Activated CD4-positive, alpha-beta memory T cell treated with anti-CD3 and anti-CD28 coated beads for 36 hours (primary cell): ENCODE measurements at places on chromosomes 4 and X.

DNA sequence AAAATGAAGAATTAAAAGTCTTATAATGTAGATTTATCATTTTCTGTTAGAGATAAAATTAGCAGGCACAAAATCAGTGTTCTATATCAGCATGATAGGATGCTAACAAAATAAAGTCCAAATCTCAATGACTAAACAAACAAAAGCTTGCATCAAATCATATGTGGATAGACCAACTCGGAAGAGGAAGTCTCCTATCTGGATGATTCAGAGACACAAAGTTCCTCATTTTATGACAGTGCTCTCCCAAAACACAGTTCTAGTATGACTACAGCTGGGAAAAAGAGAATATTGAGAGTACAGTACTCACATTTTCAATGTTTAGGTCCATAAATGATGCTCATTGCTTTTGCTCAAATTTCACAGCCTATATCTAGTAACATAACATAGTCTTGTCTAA is 376.1 kb upstream of the CTSO start:
- no peak for DNase-seq

DNA sequence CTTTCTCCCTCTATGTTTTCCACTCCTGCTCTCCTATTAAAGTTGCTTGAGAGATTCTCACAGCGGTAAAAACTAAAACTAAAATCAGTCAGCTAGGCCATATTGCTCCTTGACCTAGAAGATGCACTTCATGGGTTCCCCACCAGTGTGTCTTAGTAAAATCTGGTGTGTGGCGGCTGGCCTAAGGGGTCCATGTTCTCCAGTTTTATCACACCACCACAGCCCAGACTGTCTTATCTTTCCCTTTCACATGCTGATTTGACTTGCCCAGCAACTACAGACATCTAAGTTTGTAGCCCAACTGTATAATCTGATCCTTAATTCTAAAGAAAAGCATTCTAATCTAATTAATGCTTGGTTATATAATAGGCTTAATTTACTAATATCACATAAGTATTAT is 68.0 kb downstream of the ATP8A1 start:
- no peak for DNase-seq

DNA sequence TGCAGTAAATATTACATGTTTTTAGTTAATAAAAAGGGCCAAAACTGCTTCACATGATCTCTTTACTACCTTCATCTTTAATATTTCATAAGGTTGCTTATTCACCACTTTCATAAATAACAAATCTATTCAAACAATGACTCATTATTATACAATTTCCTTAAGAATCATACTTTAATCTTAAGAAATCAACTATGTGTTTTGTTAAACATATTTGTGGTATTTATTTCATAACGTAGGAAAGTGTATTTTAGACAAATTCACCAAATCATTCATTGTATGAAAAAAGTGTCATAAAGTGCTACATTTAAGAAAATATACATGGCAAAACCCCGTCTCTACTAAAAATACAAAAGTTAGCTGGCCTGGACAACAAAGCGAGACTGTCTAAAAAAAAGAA is 150.5 kb upstream of the RXFP1 start:
- no peak for DNase-seq

- no peak for DNase-seq
These were observed 46.0 kb downstream of the ZNF185 start for GRCh38 chrX:152943826-152944225.
